ENCODE measurements at places on chromosomes 6 and 20.

DNA sequence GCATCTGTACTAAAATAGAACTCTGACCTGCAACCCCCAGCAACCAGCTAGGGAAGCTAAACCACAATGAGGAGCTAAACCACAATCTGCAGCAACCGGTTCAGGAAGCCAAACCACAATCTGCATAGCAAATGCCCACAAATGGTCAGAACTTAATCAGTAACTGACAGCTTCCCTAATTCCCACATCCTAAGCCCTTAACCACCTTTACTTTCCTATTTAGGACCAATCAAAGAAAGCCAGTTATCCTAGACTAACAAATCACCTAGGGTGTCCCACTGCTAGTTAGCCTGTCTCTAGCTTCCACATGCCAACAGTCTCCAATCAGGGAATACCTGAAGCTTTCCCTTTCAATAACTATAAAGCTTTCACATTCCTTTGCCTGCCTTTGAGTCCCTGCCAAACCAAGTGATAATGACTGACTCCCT is 424.6 kb upstream of the PTCHD4 start:
- DNase-seq = no peak

GRCh38 chr20:62752671-62753501 is 43.4 kb upstream of the MRGBP start:
- DNase-seq = no peak

- no peak for DNase-seq
Observed at GRCh38 chr6:54291146-54291545, 17.1 kb upstream of the TINAG start.

DNA sequence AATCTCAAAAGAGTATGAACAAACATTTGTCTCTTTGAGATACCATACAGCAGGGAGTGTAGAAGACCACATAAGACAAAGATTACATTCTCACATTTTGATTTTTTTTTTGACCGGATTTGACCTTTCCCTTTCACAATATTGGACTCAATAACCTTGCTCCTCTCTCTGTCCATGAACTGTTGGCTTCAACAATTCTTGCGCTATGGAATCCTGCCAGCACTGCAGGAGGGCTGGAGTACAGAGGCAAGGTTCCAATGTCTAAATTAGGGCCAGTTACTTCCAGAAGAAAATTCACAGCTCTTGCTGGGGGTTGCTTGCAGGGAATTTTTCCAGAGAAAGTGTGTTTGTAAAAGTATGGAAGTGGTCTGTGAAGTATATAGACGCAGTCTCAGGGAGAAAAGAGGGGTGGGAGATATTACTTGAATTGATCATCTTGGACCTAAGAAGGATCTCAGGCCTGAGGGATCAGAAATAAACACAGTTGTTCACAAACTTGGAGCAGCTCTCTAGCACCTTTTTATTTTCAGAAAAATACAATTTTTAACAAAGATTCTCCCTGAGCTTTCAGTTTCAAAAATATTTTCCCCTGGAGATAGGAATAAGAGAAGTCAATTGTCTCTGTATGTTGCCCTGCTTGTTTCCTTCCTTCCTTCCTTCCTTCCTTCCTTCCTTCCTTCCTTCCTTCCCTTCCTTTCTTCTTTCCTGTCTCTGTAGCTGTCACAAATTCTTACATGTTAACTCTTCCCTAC is 765.9 kb downstream of the BCKDHB start:
- DNase-seq = no peak

GRCh38 chr20:50358971-50359370 is 151.2 kb upstream of the PTPN1 start:
- DNase-seq = no peak

- DNase-seq = no peak
Observed at GRCh38 chr6:48626421-48626820, 515.4 kb upstream of the PTCHD4 start.

GRCh38 chr6:167703347-167703746 is 123.4 kb upstream of the AFDN start:
- no peak for DNase-seq

DNA sequence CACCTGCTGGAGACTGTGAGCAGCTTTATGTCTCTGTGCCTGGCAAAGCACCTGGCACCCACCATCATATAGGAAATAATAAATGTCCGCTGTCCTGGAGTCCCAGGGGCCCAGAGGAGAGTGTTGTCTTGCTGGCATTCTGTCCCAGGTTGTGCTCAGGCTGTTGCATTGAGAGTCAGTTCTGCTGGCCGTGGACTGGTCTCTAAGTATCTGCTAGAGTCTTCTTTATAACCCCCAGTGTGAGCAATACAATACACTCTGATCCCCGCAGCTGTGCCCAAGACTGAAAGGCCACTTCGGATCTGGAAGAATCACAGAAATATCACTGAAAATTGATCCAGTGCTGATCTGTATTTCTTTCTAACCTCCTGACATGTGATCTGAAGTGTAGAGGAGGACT is 38.3 kb upstream of the HINT3 start:
- no peak for DNase-seq

DNA sequence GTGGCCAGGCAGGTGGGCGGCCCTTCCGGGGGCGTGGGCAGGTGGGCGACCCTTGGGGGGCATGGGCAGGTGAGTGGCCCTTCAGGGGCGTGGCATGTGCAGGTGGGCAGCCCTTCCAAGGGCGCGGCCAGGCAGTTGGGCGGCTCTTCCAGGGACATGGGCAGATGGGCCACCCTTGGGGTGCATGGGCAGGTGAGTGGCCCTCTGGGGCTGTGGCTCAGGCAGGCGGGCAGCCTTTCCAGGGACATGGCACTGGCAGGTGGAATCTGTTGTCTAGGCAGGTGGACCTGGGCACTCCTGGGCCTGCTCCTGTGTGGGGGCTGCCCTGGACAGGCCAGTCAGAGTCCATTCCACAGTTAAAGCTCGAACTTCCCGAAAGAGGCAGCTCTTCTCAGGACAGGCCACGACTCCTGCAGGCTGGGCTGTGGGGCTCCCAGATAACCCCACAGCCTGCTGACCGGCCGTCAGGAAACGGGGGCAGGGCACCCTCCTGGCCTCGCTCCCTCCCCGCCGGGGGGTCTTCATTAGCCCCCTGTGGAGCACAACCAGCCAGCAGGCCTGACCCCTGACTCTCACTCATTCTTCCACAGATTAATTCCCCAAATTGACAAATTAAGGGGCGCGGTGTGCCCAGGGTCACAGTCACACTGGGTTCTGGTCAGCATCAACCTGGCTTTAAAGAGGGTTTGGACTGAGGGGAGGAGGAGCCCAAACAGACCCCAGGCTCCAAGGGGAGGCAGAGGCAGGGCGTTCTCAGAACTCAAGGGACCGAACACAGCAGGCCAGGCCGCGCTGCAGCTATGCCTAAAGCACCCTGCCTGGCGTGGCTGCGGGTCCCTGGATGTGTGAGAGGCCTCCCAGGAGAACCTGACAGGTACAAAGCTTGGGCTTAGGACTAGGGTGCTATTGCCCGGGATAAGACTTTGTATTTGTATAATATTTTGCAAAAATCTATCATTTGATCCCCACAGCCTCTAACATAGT is 130.0 kb downstream of the DLL1 start:
- DNase-seq = no peak

GRCh38 chr20:4763261-4763660 is 41.6 kb downstream of the PRND start:
- DNase-seq = no peak

DNA sequence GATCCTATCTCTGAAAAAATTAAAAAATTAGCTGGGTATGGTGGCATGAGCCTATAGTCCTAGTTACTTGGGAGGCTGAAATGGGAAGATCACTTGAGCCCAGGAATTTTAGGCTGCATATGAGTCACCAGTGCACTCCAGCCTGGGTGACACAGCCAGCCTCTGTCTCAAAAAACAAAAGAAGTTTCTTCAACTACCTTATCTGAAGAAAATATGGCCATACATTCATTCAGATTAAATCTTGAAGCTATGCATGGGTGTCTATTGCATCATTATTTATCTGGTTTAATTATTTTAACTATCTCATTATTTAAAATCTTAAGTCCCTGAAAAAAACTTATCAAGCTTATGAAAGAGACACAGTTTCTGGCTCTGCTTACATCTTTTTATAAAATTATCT is 204.1 kb downstream of the SIM1 start:
- DNase-seq = no peak

DNA sequence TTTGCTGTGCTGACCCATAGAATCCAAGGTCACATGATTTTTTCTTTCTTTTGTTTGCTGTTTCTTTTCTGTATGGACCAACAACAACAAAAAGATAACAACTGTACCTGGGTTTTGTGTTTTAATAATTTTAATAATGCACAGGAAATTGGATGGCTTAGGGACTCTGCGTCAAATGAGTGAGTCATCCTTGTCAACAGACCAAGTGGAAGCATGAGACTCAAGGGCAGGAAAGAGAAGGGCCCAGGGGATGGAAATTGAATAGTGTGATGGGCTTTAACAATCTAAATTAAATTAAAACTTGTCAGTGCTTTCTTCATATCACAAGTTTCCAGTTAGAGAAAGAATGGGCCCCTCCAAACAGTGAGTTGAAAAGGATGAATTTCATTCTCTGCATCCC is 413.0 kb downstream of the PREX1 start:
- no peak for DNase-seq

GRCh38 chr6:105135907-105136430 is 43.8 kb downstream of the POPDC3 start:
- DNase-seq = no peak

DNA sequence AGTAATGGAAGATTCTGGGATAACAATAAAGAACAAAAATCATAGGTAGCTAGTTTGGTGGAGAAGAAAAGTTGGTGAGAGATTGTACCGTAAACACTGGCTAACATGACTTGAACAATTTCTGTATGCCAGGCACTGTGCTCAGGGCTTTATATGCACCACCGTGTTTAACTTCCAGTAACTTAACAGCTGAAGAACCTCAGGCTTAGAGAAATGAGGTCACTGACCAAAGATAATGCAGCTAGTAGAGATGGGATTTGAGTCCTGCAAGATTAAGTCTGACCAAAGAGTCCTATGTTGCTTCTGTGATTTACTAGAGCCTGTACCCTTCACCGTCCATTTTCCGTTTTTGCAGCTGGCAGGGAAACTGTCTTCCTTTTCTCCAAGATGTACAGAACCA is 2.7 kb downstream of the CSTF1 start:
- no peak for DNase-seq

DNA sequence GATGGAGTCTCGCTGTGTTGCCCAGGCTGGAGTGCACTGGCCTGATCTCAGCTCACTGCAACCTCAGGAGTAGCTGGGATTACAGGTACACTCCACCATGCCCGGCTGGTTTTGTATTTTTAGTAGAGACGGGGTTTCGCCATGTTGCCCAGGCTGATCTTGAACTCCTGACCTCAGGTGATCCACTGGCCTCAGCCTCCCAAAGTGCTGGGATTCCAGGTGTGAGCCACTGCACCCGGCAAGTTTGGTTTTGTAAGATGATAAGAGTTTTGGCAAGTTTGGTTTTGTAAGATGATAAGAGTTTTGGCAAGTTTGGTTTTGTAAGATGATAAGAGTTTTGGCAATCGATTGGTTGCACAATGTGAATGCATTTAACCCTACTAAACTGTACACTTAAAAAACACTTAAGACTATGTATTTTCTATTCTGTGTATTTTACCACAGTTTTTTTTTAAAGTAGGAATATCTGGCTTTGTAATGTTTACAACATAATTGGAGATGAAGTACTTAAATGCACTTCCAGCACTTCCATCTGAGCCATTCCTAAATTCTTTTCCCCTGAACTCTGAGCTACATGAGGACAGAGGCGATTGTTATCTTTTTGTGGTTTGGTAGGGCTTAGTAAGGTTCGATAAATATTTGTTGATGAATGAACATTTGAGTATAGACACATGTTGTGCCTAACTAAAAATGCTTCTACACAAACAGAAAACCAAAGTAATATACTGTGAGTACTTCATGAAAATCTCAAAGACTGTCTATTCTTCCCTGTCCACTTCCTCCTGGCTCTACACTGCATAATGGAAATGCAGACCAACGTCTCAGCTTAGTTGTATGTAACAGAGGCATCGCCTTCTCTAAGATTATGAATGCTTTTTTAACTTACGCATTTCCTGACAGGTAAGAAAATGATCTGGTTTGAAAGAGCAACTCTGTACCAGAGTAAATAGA is 18.8 kb downstream of the SAMHD1 start:
- DNase-seq = no peak

DNA sequence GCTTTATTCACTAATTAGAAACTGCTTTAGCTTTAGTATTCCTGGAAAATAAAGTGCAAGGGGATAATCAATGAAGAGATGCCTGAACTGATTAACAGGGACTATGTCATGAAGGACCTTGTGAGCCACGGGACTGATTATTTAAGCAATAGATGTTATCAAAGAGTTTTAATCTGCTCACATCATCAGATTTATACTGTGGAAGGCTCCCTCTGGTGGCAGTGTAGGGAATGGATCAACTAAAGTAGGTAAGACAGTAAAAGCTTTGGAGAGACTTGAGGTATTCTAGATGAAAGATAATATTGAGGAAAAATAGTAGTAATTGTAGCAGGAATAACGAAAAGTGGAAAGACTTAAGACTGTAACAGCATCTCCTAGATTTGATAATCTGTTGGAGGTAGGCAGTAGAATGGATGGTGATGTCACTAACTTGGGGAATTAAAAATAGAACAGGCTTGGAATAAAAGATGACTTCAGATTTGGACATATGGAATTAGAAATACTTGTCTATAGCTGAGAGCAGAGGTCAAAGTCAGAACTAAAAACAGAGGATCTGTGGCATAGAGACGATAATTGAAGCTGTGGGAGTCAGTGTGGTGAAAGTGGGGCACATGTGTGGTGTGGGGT is 80.3 kb upstream of the HTR1E start:
- peak; percentile 55 for DNase-seq

GRCh38 chr20:61608275-61609085 is 356.4 kb downstream of the CDH4 start:
- DNase-seq = peak; percentile 71

DNA sequence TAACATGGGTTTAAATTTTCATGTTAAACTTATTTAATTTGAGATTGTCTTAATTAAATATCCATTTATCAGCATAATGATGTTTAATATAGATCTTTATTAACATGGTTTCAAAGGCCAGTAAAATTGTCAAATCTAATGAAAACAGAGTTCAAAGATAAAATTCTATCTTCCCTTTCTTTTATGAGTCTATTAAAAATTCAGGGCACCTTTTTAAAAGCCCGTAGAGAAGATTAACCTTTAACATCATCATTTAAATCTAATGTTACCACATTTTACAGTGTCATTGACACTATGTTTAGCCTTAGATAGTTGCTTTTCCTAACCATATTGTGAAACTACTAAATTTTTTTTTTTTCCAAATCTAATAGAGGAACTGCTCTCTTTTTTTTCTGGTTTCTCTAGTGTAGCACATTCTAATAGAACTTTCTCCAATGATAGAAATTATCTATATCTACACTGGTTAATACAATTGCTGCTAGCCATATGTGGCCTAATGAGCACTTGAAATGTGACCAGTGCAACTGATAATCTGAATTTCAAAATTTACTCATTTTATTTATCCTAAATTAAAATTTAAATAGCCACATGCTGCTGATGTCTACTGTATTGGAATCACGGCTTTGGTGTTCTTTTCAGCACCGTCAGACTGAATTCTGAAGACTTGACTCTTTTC is 410.9 kb downstream of the UTRN start:
- DNase-seq = no peak

Measured in endothelial cell (in vitro differentiated cells).